Putamen (tissue), 1 donor: ENCODE measurements at places on chromosomes 11 and 22.
A peak's percentile ranks its signal among the peaks of the same experiment; 100 is the strongest.

DNA sequence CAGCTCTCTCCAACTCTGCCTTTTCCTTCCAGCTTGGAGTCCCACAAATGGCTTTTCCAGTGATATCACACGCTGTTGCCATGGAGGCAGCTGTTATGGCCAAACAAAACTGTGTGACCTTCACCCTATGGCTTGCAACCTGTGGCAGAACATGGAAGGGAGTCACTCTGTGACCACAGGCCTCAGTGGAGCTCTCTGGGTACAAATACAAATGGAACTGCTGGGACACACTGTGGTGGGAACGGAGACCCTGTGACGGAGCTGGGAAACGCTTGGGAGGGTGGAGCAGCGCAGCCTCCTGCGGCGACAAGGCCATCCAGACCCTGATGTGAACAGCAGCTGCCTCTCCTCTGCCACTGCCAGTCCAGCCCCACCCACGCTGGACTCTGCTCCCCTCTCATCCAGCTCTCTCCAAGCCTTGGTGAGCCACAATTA is 162.5 kb downstream of the ETS1 start:
- no peak for DNase-seq

DNA sequence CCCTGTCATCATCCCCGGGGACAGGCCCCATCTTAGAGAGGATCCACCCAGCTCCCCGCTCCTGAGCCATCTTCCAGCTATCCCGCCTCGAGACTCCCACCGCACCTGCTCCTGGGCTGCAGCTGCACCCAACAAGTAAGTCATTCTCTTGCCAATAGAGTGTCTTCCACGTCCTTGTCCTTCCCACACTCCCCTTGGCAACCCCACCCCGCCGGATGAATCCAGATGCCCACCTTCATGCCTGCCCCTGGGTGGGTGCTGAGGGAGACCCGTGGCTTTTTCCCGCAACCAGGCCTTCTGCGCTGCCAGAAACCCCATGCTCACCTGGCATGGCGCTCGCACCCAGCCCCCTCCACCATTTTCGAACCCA is 11.1 kb upstream of the C11orf24 start:
- no peak for DNase-seq

DNA sequence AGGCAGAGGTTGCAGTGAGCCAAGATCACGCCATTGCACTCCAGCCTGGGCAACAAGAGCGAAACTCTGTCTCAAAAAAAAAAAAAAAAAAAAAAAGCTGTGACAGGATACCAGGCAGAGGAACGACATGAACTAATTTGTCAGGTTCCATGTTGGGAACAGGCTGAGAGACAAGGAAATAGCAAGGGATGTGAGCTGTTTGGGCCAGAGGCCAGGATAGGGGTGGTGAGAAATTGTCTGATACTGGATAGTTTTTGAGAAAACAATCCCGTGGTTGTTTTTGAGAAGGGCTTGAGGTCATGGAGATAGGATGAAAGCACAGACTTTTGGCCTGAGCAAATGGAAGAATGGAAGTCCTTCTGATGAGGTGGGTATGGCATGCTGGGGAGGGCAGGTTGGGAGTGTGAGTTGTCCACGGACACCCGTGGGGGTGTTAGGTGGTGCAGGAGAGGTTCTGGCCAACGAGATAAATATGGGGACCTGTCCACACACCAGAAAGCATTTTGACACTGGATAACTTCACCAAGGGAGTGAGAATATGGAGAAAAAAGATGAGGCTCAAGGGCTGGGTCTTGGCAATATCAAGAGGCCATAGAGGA is 13.7 kb downstream of the PIWIL3 start:
- DNase-seq, result no peak

DNA sequence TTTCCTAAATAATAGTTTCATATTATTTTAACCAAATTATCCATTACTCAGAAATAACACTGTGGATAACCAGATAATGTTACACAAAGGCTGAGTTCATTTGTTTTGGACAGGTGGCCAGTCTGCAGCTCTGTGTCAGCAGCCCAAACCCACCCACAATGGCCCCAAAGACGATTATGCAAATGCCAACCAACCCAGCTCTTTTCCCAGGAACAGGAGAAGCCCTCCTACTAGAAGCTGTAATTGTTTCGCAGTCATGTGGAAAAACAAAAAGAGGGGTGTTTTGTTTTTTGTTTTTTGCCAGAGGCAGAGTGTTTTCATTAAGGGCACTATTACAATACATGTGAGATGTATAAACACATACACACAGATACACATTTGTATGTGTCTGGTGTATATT is 102.1 kb downstream of the FCHSD2 start:
- peak; percentile 86 for DNase-seq

DNA sequence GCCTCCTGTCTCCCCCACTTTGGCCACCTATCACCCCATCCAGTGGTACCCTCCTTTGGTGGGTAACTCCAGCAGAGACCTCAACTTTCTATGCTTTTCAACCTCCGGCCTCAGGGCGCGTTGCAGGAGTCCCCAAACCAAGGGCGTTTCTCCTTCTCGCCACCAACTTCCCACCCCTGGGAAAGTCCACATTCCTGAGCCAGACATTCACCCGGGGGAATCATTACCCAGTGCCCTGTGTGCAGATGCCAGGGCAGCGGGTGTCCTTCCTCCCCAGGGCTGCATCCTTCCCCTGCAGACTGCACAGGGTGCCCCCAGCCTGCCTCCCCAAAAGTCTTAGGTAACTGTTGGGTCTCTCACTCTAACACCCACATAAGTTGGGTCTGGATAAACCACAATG is 26.4 kb downstream of the MYEOV start:
- no peak for DNase-seq

GRCh38 chr22:48053973-48054372 is 1291.5 kb downstream of the TBC1D22A start:
- no peak for DNase-seq
